Hindlimb muscle (tissue), 1 donor: ENCODE measurements at places on chromosomes 6 and 20. TPM values are rescaled to one million over a fixed set of nuclear protein-coding genes. Genes with fewer than 3 reads are reported as not detected.

Gene TPBG
- polyA plus RNA-seq: 11.2 TPM

- no peak for DNase-seq
These were observed 536.5 kb upstream of the MARCKS start for GRCh38 chr6:113320653-113321052.

- DNase-seq: no peak
These were observed 24.7 kb upstream of the BHLHE23 start for GRCh38 chr20:63031251-63032014.

DNA sequence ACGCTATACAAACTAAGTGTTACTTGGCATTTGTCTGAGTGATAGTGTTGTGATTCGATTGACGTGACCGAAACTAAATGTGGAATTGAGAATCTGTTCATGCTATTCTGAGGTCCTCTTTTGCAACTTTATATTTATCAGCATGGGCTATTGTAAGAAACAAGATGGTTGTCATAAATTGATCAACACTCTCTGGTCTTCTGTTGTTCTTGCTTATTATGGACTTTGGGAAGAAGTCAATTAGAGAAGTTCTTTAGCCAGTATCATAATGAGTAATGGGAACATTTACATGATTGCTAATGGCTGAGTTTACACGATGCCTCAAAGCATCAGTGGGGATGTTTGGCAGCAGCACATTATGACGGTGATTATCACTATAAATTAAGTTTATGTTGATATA is 195.0 kb downstream of the CD83 start:
- no peak for DNase-seq

DNA sequence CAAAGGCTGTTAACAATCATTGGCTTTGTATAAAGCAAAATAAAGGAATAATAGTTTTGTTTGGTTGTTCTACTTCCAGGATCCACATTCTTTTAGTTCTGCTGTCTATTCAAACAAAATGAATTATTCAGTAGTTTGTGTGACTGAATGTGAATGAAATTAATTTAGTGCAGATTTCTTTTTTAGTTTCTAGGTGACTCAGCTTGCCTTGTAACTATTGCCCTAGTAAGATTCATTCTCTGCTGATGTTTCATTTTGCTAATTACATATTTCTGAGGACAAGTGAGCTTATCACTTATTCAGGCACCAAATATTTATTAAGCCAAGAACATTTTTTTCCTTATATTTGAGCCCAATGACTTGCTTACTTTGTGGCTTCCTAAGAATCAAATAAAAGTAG is 46.5 kb upstream of the RIPOR2 start:
- DNase-seq: no peak

Gene ZNFX1
- polyA plus RNA-seq: 10.3 TPM

GRCh38 chr6:108242721-108243120 is 18.1 kb downstream of the SNX3 start:
- no peak for DNase-seq

Gene SIRPA
- polyA plus RNA-seq: 41.6 TPM

Gene CTCFL
- 0.21 TPM for polyA plus RNA-seq

DNA sequence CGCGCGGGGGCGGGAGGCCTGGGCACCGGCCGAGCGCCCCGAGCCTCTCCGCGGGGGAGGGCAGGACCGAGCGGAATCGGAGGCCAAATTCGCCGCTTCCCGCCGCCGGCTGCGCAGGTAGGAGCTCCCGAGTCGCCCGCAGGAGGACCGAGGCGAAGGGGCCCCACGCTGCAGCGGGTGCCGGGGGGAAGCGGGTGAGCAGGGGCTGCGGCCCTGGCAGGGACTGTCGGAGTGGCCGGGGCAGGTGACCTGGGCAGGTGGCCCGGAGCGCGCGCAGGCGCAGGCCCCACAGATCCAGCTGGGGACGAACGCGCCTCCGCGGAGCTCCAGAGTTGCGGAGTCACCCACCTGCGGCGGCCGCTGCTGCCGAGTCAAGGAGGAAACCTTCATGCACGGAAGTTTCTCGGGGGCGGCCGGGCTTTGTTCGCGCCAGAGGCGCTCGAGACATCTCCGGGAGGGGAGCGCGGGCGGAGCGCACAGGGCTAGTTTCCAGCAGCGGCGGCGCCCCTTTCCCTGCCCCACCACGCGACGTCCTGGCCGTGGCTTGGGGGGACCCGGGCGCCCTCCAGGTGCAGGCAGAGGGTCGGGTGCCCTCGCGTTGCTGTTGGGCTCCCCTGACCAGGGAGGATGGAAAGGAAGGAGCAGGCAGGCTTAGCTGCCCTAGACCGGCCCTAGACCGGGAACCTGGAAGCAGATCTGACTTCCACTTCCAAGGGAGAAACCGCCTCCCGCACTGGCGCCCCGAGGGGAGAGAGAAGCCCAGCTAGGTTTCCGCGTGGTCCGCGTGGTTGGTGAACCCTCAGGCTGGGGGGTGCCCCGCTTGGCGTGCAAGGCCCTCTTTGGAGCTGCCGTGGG is 590 bp downstream of the SLCO4A1 start:
- no peak for DNase-seq

Gene SLC12A5
- 1.3 TPM for polyA plus RNA-seq

GRCh38 chr20:22586645-22587310 is 2.4 kb upstream of the FOXA2 start:
- no peak for DNase-seq

DNA sequence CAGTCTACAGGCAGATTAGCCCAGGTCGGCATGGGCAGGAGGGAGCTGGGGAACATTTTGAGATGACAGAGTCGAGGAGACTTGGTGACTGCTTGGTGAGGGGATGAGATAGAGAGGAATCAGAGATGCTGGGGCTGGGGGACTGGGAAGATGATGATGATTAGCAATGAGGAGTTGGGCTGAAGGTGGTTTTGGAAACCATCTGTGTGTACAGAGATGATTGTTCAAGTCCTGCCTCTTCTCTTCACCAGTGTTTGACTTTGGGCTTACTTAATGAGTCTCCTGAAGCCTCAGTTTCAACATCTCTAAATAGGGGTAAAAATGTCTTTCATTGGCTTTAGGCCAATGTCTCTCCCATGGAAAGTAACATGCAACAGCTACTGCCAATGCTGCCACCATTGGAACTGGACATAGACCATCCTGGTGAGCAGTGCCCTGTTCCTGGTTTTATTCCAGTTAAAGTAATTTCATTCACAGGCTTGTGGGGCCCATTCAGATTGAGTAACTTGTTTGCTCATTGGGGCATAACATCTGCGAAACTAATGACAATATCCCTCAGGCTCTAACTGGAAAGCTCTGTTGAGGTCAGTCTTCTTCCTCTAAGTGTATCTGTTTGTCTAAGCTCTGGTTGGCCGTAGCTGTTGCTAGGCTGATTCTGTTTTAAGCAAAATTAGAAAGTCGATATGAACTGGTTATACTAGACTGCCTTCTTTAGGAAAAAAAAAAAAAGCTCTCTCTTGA is 99.1 kb downstream of the ARMC2 start:
- peak; percentile 69 for DNase-seq
